ENCODE measurements at places on chromosomes 2 and 18.

GRCh38 chr2:74267068-74267467 is 68.7 kb downstream of the MTHFD2 start:
- H3K36me3 ChIP-seq = no peaks in the 10 kb centered on the region
- peaks cover 8% of the 10 kb centered on the region for H3K27me3 ChIP-seq
- H3K27ac ChIP-seq = no peak overlapping the region
- no peak overlapping the region for H3K4me3 ChIP-seq
- no peaks in the 10 kb centered on the region for H3K4me1 ChIP-seq
- no peak for DNase-seq

- no peaks in the 10 kb centered on the region for H3K36me3 ChIP-seq
- no peak for DNase-seq
- no peak overlapping the region for H3K27ac ChIP-seq
- no peak overlapping the region for H3K4me3 ChIP-seq
Measured at GRCh38 chr2:220513573-220514288, 886.3 kb downstream of the SLC4A3 start.

DNA sequence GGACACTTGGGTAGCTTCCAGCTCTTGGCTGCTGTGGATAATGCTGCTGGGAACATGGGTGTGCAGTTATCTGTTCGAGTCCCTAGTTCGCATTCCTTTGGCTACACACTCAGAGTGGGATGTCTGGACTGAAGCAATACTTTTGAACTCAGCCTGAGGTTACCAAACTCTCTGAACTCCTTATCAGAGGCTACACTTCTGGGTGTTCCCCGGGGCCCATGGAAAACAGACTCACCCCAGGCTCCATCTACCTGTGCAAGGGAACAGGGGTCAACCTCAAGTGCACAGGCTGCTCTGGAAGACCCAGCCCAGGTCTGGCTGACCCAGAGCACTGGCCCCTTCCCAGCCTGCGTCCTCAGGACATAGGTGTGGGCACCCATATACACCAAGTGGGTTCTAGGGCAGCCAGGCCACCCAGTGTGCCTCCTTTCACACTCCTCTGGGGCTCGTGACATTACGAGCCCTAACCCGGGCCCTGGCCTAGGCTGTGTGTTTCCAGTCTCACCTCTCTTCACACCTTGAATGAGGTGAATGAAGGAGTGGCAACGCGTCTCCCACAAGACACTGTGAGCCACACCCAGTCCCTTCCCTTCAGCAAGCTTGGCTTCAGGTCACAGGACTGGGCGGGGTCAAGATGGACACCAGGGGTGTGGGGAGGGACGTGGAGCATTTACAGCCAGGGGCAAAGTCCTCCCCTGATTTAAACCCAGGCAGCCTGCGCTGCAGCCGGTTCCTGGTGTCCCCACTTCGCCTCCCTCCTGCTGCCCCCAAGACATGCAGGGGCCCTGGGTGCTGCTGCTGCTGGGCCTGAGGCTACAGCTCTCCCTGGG is at the start of gene ALPI:
Gene ALPI, plus strand, starts transcription at position 728 of the 830 bp plus-strand sequence. Its CDS starts 47 bp downstream, at position 775.
- DNase-seq = no peak
- H3K27me3 ChIP-seq = peaks cover 66% of the 10 kb centered on the region
- H3K36me3 ChIP-seq = no peaks in the 10 kb centered on the region
- H3K4me1 ChIP-seq = peaks cover 10% of the 10 kb centered on the region
- no peak within 1 kb of the TSS for H3K4me3 ChIP-seq

GRCh38 chr2:80482276-80482675 is 177.7 kb upstream of the LRRTM1 start:
- H3K36me3 ChIP-seq = no peaks in the 10 kb centered on the region
- DNase-seq = no peak
- H3K27ac ChIP-seq = no peak overlapping the region
- H3K27me3 ChIP-seq = no peaks in the 10 kb centered on the region

GRCh38 chr2:1556776-1557466 is 143.7 kb downstream of the TPO start:
- H3K27me3 ChIP-seq = peaks cover 30% of the 10 kb centered on the region
- H3K4me3 ChIP-seq = no peak overlapping the region
- H3K27ac ChIP-seq = no peak overlapping the region
- no peaks in the 10 kb centered on the region for H3K36me3 ChIP-seq

DNA sequence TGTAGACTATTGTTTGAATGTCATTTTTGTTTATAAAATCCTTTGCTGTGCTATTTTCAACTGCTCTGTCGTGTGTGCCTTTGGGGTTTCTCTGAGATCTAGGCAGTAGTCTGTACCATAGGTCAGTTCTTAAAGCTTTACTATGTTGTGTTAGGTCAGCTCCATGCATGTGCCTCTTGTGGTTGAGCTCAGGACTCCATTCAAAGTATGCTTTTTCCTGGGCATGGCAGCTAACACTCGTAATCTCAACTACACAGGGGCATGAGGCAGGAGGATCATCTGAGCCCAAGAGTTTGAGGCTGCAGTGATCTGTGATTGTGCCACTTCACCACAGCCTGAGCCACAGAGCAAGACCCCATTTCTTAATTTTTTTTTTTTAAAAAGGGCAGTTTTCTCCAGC is 174.4 kb upstream of the SPHKAP start:
- DNase-seq = no peak
- no peaks in the 10 kb centered on the region for H3K4me1 ChIP-seq
- no peaks in the 10 kb centered on the region for H3K36me3 ChIP-seq
- H3K27me3 ChIP-seq = no peaks in the 10 kb centered on the region
- no peak overlapping the region for H3K27ac ChIP-seq

GRCh38 chr2:74003494-74004211 is 18.9 kb downstream of the TET3 start:
- H3K4me1 ChIP-seq = peaks cover 39% of the 10 kb centered on the region
- peak; percentile 59 for DNase-seq
- no peak overlapping the region for H3K4me3 ChIP-seq
- H3K27ac ChIP-seq = no peak overlapping the region
- no peaks in the 10 kb centered on the region for H3K36me3 ChIP-seq

DNA sequence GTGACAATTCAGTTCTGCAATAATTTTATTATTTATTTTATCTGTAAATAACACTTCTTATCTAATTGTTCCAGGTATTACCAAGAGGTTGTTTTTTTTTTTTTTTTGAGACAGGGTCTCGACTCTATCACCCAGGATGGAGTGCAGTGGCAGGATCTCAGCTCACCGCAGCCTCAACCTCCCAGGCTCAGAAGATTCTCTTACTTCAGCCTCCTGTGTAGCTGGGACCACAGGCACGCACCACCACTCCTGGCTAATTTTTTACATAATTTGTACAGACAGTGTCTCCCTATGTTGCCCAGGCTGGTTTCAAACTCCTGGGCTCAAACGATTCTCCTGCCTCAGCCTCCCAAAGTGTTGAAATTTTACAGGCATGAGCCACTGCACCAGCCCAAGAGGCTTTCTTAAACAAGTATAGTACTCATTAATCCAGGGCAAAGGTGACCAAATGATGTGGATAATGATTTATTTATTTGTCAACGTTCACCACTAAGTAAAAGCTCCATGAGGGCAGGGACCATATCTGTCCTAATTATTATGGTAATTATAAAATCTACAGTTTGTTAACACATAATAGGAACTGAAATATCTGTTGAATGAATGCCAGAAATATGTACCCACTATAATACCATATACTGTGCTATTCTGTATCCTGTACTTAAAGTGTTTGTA is 12.0 kb downstream of the STK17B start:
- H3K36me3 ChIP-seq = peaks cover 5% of the 10 kb centered on the region
- no peaks in the 10 kb centered on the region for H3K27me3 ChIP-seq
- H3K4me3 ChIP-seq = no peak overlapping the region
- H3K27ac ChIP-seq = no peak overlapping the region
- H3K4me1 ChIP-seq = peaks cover 2% of the 10 kb centered on the region
- DNase-seq = no peak
